LNCaP clone FGC (cell line): ENCODE measurements at places on chromosomes 16 and 17.
A peak's percentile ranks its signal among the peaks of the same experiment; 100 is the strongest.

GRCh38 chr17:6476076-6476809 lies 32.0 kb downstream of the PIMREG start:
- DNase-seq, result no peak

DNA sequence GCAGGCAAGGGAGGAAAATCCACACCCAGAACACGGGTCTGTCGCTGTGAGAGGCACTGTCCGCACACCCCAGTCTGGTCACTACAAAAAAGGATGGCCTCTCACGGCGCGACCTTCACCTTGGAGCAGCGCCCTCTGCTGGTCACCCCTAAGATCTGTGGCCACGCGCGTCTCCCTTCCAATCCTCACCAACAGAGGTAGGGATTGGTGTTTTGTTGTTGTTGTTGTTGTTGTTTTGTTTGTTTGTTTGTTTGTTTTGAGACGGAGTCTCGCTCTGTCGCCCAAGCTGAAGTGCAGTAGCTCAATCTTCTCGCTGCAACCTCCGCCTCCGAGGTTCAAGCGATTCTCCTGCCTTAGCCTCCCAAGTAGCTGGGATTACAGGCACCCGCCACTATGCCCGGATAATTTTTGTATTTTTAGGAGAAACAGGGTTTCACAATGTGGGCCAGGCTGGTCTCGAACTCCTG lies 15.0 kb upstream of the C17orf58 start:
- DNase-seq, result no peak

- no peak for DNase-seq
These were observed 41.2 kb downstream of the REXO5 start for GRCh38 chr16:20847550-20847949.

GRCh38 chr17:43759836-43760235 lies 1.2 kb upstream of the SOST start:
- no peak for DNase-seq

DNA sequence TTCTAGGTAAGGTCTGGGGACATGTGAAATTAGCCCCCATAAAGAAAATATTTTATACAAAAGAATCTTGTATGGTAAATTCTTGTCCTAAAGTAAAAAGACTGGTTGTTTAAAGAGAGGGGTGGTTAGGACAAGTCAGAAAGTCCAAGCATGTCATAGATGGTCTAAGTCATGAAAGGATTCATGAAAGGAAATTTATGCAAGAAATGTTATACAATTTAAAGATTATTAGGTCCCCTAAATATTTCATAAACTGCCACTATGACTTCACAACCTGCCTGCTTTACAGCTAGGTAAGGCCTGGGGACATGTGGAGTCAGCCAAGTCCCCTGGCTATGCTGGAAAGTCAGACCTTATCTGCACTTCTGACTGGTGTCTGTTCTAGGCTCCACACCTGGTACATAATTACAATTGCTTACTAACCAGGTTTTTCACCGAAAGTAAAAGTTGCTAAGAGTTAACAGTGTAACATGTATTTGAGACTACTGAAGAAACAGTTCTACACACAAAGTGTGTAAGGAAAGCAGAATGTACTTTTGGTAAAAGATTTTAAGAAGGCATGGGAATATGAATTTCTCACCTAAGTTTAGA lies 17.0 kb downstream of the N4BP1 start:
- DNase-seq, result no peak

DNA sequence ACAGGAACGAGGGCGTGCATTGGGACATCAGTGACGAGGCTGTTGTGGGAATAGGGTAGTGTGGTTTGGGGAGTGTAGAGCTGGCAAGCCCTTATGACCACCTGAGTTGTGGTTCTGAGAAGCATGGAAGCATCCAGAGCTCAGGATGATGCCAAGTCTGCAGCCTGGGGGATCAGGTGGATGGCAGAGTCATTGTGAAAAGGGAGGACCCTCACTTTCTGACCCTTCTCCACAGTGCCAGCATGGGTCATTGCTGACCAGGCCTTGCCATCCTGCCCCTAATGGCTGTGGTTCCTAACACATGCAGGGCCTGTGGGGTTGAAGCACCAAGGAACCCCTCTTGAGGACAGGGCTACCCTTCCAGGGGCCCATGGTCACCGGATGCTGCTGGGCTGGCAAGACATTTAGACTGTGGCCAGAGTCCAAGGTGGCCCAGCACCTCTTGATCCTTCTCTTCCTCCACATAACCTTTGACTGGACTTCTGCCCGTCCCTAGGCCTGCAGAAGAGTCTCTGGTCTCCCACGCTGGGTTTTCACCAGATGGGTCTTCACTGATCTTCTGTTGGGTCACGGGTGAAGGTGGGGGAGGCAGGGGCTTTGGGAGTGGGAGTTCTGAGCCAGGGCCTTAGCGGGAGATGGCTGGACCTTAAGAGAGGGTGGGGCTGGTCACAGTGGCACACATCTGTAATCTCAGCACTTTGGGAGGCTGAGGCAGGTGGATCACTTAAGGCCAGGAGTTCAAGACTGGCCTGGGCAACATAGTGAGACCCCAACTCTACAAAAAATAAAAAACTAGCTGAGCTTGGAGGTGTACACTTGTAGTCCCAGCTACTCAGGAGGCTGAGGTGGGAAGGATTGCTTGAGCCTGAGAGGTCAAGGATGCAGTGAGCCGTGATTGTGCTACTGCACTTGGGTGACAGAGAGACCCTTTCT lies 2.0 kb upstream of the PLA2G15 start:
- DNase-seq, result no peak

- no peak for DNase-seq
These were observed 288.6 kb downstream of the SNX29 start for GRCh38 chr16:12265108-12265507.

GRCh38 chr17:49545007-49545660 lies 30.5 kb upstream of the NXPH3 start:
- no peak for DNase-seq

- DNase-seq, result no peak
These were observed 398.4 kb upstream of the HSBP1 start for GRCh38 chr16:83409347-83409746.

GRCh38 chr17:1707107-1707506 lies 3.1 kb downstream of the TLCD2 start:
- no peak for DNase-seq

DNA sequence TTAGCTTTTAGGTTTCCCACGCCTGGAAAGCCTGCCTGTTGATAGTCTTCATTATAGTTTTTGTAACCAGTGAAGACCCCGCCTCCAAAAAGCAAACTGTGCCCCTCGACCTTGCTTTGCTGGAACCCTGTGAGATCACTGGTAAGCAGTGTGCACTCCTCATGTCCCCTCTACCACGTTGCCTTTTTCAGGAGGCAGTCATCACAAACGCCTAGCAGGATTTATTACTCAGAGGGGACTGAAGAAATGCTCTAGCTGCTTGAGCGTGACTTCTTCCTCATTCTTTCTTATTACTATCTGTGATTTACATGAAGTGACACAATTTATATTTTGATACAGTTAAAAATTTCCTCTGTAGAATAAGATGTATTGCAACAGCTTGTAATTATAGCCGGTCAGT lies 6.5 kb upstream of the KRTAP3-1 start:
- no peak for DNase-seq

DNA sequence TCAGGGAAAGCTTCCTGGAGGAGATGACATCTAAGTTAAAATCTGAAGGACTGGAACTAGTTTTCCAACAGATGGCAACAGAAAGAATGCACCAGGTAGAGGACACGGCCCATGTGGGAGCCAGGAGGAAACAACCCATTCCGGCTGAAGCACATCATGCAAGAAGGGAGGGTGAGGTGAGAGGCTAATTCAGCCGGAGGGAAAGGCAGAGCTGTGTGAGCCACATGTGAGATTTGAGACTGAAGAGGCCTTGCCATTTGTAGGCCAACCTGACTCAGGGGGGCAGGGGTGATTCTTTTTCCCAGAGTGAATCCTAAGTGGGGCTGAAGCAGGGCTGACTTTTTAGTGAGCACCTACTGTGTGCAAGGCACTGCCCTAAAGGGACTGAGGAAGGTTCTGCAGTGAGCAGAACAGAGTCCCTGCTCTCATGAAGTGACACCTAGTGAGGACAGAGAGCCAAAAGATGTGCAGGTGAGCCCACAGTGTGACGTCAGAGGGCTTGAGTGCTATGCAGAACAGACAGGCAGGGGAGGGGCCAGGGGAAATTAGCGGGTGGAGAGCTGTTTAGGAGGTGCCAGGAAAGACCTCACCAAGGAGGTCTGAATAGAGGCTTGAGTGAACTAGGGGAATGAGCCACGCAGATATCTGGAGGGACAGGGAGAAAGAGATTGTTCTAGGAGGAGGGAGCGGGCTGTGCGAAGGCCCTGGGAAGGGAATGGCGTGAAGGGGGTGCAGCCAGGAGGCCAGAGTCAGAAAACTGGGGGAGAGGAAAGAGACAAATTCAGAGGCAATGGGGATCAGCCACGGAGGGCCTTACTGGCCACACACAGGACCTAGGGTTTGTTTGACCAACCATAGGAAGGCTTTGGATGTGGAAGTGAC lies 19.8 kb upstream of the IL21R start:
- no peak for DNase-seq

GRCh38 chr16:59848296-59848695 lies 1114.2 kb upstream of the GOT2 start:
- no peak for DNase-seq

DNA sequence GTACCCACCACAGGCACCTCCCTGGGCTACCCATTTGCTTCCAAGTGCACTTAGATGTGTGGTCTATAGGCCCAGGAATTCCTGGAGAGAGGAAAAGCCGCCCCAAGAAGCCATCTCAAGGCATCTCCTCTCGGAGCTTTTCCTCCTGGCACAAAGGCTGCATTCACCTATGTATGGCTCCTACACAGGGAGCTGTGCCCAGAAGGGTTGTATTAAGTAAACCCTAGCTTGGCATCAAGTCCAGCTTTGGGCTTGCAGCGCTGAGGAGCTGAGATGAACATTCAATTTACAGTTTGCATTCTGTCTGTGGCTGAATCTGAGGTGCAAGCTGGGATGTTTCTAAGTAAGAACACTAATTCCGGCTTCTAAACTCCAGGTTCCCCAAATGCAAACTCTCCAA lies 81.3 kb downstream of the CDYL2 start:
- peak; percentile 76 for DNase-seq

DNA sequence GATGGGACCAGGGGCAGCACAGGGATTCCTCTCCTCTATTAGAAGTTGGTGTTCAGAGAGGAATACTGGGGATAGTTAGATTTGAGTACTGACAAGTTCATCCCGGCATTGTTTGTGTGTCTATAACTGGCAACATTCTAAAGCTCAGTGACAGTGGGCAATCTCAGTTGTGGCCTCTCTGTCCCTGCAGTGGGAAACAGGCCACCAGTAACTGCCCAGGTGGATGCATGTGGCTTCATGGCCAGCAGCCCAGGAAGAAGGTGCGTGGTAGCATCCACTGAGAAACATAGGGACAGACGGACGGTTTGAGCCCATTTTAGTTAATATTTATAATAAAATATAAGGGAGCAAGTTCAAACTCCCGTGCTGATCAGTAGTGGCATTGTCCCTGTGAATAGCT lies 51.5 kb downstream of the B9D1 start:
- no peak for DNase-seq

DNA sequence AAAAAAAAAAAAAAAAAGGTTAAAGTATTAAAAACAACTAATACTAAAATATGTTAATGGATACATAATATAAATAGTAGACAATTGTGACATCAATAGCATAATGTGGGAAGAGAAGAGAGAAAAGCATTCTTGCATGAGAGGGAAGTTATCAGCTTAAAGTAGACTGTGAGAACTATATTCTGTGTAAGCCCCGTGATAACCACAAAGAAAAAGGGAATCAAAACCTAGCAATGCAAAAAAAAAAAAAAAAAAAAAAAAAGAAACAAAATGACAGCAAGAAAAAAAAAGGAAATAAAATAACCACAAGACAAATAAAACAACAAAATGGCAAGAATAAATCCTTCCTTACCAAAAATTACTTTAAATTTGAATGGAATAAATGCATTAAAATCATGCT lies 39.8 kb upstream of the MYLK3 start:
- no peak for DNase-seq

DNA sequence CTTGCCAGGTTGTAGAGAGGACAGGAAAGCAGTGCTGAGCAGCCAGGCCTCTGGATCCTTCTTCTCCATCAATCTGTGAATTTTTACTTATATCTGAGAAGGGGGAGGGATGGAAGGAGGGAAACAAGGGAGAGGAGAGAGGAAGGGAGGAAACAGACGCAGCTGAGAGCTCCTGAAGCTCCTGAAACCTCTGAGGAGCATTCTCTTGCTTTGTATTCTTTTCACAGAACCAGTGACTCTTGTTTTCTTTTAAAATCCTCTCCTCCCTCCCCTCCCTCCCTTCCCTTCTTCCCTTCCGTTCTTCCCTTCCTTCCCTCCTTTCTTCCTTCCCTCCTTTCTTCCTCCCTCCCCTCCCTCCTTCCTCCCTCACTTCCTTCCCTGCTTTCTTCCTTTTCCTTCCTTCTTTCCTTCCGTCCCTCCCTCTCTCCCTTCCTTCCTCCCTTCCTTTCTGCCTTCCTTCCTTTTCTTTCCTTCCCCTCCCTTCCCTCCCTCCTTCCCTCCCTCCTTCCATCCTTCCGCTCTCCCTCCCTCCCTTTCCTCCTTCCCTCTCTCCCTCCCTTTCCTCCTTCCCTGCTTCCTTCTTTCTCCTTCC lies 60.0 kb upstream of the RBFOX1 start:
- no peak for DNase-seq

GRCh38 chr16:75462806-75463205 lies 1.7 kb downstream of the TMEM170A start:
- no peak for DNase-seq

DNA sequence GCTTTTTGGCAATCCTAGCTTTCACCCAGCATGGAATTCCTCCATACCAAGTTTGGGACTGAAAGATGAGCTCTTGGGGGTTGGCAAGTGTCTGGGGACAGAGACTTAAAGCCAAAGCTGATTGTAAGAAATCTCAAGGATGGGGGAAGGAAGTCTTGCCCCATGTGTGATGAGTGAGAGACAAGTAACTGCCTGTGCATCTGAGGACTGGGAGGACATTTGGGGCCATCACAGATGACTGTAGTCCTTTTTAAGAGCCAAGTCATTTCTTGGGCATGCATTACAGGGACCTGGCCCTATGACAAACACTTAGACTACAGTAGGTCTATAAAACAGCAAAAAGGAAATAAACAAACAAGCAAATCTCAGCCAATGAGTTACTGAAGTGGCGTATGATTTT lies 36.3 kb upstream of the CCL2 start:
- DNase-seq, result no peak

GRCh38 chr17:15457723-15458094 lies 9.7 kb downstream of the CDRT4 start:
- DNase-seq, result no peak

DNA sequence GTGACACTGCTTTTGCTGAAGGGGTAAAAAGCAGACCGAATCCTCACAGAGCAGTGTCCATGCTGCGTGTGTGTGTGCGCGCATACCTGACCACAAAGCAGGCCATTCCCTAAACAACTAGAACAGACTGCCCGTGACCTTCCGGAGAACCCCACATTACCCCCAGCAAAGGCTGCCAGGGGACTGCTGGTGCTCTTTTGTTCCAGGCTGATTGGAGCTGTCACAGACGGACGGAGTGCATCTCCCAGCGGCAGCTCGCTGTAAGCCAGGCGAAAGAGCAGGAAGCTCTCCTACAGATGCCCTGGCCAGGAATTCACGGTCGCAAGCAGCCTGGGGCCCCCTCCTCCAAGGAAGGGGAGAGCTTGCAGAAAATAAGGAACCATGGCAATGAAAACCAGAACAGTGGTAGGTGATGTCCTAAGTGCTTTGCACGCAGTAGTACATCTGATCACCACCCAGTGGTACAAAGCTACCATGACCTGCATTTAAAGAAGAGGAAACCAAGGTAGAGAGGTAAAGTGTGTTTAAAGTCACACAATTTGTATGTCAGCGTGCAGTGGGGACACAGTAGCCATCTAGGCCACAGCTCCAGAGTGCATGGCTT lies 153.4 kb upstream of the DYNLRB2 start:
- DNase-seq, result no peak

GRCh38 chr16:8109510-8110369 lies 480.6 kb downstream of the TMEM114 start:
- peak; percentile 17 for DNase-seq

GRCh38 chr16:56193951-56194726 lies 2.9 kb downstream of the GNAO1 start:
- DNase-seq, result peak; percentile 59
